Heart right ventricle (tissue), 16 donors: ENCODE measurements at places on chromosomes 6 and 20. TPM values are rescaled to one million over a fixed set of nuclear protein-coding genes. Genes with fewer than 3 reads are reported as not detected.

The RSPO3 gene
- polyA plus RNA-seq, result 0.73 TPM

The DEFB132 gene
- polyA plus RNA-seq, result not detected

The PPP1R3D gene
- polyA plus RNA-seq, result 6.1 TPM

The COL11A2 gene
- polyA plus RNA-seq, result 8.7 TPM

The GPR6 gene
- polyA plus RNA-seq, result not detected

The EYS gene
- not detected for polyA plus RNA-seq

The OXT gene
- polyA plus RNA-seq, result not detected

The CCM2L gene
- 12.9 TPM for polyA plus RNA-seq

The DNMT3B gene
- 1.8 TPM for polyA plus RNA-seq

The NHLRC1 gene
- 0.73 TPM for polyA plus RNA-seq

The DDX43 gene
- 0.12 TPM for polyA plus RNA-seq

The CD24 gene
- polyA plus RNA-seq, result 0.59 TPM

The SNAP91 gene
- polyA plus RNA-seq, result 8.6 TPM

The PRELID3B gene
- polyA plus RNA-seq, result 26.1 TPM

The LRP11 gene
- polyA plus RNA-seq, result 0.51 TPM

The ASIP gene
- polyA plus RNA-seq, result 234 TPM

The SLC16A10 gene
- 1.4 TPM for polyA plus RNA-seq

The PNLDC1 gene
- 0.09 TPM for polyA plus RNA-seq

The SKIC2 gene
- 67.4 TPM for polyA plus RNA-seq
